DND-41 (cell line): ENCODE measurements at places on chromosomes 6 and 20.

DNA sequence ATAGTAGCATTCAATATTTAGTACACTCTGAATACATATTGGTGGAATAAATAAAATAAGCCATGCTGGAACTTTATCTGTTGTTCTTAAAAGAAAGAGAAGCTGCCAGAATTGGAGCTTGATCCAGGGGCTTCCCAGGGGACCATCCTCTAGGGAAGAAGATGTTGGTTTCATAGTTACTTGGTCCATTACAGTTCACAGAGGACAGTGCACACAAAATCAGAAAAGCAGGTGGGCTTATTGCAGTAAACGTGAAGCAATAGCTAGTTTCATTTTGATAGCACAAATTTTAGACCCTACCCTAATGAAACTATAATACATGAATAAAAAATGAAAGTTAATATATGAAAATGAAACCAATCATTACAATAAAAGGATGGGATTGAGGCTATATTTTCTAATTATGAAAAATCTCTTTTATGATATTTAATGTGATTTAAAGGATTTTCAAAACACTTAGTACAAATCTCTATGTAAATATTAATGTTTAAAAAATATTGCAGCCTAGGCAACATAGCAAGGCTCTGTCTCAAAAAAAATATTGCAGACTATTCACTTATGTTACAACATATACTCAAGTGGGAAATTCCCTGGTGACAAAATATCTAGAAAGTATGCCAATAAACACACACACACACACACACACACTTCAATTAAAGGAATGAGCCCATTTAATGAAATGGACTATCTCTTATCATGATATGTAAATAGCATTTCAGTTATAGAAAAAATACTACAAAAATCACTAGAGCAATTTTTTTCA, 227.0 kb upstream of the MARCKS start:
- DNase-seq: no peak

- no peak for DNase-seq
Observed at GRCh38 chr20:64119681-64120341, 12.4 kb upstream of the NPBWR2 start.

GRCh38 chr6:7763881-7764280, 38.0 kb downstream of the BMP6 start:
- no peak for DNase-seq

- no peak for DNase-seq
Observed at GRCh38 chr6:162151021-162151665, 576.4 kb downstream of the PRKN start.
